ENCODE measurements at places on chromosomes 7 and 10.

DNA sequence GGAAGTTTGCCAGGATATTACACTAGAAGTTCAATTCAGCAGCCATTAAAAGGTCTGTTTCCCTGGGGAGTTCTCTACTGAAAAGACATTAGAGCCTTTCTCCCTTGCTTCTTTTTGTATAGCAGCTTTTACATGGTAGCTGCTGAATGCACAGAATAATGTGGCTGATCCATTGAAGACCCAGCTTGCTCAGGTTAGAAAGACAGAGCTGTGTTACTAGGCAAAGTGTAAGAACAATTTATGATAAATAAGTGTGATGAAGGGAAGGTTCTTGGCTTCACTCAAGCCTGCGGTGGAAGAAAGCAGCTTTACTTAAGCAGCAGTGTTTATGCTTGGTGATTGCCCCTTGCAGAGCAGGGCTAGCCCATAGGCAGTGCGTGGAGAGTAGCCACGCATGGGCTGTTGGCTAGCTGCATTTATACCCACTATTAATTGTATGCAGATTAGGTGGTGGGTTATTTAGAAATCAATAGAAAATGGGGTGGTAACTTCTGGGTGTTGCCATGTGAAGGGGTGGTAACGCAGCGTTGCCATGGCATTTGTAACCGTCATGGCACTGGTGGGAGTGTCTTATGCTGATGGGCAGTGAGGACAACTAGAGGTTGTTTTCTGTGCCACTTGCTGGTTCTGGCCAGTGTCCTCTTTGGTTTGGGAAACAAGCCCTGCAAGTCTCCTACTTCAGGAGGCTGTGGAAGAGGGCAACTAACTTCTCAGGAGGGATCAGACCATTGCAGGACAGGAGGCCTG, 942.9 kb downstream of the NRG3 start:
- peak; percentile 19 for DNase-seq

DNA sequence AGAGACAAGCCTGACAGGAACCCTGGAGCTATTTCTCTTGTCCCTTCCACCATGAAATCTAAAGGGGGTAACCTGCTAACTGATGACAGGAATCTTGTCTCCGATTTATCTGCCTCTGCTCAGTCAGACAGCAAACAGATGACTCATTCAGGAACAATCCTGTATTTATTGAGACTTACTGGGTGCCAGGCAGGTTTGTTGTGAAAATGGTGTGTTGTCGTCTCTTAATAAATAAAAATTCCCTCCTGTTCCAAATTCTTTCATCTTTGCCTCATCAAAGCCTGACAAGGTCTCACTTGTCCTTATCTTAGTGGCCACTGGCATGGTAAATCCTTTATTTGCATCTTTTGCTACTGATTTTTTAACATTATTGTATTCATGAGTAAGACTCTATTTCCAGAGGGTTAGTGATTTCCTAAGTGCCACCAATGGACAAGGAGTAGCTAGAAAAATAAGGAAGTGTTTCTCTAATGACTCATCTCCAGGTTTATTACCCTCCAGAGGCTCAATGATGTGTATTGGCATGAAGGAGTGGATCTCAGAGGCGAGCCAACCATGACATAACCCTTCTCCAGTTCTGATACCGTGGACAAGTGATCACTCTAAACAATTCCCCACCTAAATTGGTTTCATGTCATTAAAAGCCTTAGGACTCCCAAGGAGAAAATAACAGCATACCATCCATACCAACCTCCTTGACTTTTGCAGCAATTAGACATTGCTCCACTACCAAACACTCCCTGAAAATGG, 724.0 kb downstream of the GRID1 start:
- no peak for DNase-seq

DNA sequence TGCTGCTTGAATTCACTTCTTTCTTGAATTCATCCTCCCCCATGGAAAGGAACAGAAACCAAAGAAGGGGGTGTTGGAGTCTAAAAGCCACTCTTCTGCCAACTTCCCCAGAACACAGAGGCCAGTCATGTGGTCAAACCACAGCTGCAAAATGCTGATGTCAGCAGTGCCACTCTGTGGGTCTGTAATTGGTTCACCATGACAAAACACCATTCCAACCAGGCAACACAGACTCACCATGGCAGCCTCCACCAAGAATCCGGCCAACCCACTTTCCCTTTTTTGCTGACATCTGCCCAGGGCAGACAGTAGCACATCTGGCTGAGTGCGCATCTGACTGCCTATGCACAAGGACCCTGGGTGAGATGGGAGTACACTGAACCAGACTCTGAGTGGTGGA, 16.8 kb downstream of the OSBPL3 start:
- DNase-seq = peak; percentile 47

- DNase-seq = no peak
Observed at GRCh38 chr10:33031815-33032653, 74.0 kb upstream of the ITGB1 start.

- no peak for DNase-seq
Observed at GRCh38 chr7:53984776-53985175, 557.4 kb upstream of the VSTM2A start.

DNA sequence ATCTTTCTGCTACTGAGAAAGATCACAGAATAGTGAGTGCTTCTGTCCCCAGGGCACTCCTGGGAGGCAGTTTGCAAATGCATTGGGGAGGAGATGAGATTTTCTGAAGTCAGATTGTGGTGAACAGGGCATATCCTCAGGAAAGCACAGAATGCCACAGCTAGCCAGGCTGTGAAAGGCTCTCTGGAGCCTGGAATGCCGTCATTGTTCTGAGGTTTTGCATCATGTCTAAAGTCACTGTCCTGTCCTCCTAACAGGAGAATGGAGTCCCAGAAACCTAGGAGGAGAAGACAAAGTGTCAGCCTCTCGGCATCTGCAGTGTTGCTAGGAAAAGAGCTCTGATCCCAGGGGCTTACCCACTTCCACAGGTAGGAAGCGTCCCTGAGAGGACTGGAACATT, 69.2 kb upstream of the IGFBP3 start:
- DNase-seq = no peak

DNA sequence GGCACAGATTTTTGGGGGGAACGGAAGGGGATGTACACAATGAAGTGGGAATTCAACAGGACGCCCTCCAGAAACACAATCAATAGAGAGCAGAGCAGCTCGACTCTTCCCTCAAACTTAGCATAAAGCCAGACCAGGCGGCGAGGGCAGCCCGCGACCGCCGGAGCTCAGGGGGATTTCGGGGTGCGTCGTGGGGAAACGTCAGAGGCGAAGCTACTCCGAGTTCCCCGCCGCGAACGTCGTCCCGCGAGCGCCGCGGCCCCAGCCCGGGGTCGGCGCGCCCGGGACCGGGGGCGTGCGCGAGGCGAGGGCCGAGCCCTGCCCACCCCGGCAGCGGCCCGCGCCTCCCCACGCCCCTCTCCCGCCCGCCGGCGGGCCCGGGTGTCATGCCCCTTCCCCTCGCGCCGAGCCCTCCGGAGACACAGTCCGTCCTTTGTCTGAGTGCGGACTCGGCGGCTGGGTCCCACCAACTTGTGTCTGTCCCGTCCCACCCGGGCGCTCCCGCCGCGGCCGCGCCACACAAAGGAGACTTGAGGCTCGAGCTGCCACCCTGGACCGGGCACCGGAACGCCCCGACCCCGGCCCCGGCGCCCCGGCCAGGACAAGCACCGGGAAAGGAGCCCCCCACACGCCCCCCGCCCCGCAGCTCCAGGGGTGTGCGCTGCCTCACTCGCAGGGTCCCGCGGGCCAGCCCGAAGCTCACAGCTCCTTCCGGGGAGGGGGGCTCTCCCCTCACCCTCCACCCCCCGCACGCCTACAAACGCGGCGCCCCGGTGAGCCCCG, 634 bp downstream of the EZH2 start:
- DNase-seq = no peak

- DNase-seq = peak; percentile 58
Observed at GRCh38 chr7:143408686-143409561, at the start of gene EPHA1. Gene EPHA1, minus strand, starts transcription at chr7:143408856. Its CDS starts 51 bp downstream, at chr7:143408805.

GRCh38 chr10:84423719-84424118, 95.3 kb downstream of the CCSER2 start:
- no peak for DNase-seq

- no peak for DNase-seq
Observed at GRCh38 chr7:106679153-106679931, 18.4 kb upstream of the CCDC71L start.

- DNase-seq = no peak
Observed at GRCh38 chr7:132919771-132920170, 162.1 kb downstream of the CHCHD3 start.

All from spinal cord (tissue), 10 donors.